ENCODE measurements at places on chromosomes 5 and 9.
A peak's percentile ranks its signal among the peaks of the same experiment; 100 is the strongest.

GRCh38 chr9:19757745-19758144 is 31.1 kb downstream of the SLC24A2 start:
- DNase-seq: no peak

DNA sequence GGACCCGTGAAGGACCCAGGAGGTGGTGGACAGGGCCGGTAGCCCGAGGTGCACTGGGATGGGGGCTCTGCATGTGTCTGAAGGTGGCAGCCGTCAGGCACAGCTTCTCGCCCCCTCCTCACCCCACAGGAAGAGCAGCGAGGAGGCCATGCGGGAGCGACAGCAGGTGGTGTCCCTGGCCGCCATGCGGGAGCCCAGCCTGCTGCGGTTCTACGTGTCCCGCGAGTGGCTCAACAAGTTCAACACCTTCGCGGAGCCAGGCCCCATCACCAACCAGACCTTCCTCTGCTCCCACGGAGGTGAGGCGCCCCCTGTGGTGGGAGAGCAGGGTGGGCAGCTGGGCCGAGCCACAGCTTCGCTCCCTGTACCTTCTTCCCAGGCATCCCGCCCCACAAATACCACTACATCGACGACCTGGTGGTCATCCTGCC is 39.9 kb downstream of the USP20 start:
- DNase-seq: no peak

GRCh38 chr9:74800226-74800625 is 87.5 kb downstream of the TRPM6 start:
- DNase-seq: no peak

DNA sequence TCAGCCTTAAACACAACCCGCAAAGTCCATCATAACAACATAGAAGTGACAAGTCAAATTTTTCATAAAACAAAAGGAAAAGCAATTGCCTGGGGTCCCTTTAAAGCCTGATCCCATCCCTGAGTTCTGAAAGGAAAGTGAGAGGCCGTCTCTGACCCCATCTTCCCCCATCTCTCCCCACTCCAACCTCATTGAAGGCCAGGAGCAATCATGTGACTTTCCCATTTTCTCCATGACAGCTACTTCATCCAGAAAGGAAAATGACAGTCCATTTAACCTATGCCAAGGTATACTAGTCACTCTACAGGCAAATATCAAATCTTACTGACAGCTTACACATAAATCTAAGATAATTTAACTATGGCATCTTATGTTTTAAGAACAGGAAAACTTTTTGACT is 15.5 kb downstream of the ACTL7A start:
- DNase-seq: no peak

GRCh38 chr9:123552530-123552929 is 196.5 kb downstream of the CRB2 start:
- no peak for DNase-seq

- peak; percentile 66 for DNase-seq
Measured at GRCh38 chr9:118318770-118319431, 614.7 kb downstream of the TLR4 start.

DNA sequence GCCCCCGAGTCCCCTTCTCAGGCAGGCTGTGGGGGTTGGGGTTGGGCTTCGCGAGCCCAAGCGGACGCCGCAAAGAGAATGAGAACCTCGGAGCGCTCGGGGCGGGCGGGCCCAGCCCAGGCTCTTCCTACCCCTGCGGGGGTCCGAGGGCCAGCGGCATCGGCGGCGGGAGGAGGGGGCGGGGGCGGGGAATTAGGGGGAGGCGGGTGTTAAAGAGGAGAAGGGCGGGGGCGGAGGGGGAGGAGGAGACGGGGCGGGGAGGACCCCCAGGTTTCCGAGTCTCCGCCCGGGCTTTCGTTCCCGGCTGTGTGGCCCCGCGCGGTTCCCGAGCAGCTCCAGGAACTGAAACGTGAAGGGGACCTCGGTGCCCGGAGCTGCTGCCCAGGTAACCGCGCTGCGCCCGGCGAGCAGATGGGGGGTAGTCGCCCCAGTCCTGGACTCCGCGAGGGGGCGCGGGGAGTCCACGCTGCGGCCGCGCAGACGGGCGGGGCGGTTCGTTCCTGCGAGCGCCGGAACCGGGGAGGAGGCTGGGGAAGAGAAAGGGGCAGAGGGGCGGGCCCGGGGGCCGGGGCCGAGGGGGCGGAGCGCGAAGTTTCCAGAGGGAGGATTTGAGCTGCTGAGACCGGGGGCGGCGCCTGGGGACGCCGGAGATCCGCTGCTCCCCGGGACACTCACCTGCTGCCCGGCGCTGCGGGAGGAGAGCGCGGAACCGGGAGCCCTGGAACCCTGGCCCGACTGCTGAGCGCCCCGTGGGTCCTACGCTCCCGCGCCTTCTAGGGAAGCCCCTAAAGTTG is 38.4 kb upstream of the PLEKHG4B start:
- DNase-seq: no peak

DNA sequence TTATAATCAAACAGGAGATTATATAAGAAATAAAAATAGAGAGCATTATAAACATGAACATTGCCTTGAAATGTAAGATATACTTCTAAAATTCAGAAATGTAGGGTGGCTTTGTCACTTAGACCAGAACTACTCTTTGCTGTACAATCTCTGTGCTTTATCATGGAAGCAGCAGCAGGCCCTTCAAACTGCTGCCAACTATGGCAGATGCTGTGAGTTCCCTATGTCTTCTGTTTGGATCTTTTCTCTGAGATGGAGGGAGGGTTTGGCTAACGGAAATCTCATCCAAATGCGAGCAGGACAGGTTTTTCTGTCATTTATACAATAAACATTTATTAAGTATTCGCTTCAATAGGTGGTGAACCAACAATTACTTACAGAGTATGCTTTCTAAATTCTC is 34.8 kb upstream of the RICTOR start:
- no peak for DNase-seq

DNA sequence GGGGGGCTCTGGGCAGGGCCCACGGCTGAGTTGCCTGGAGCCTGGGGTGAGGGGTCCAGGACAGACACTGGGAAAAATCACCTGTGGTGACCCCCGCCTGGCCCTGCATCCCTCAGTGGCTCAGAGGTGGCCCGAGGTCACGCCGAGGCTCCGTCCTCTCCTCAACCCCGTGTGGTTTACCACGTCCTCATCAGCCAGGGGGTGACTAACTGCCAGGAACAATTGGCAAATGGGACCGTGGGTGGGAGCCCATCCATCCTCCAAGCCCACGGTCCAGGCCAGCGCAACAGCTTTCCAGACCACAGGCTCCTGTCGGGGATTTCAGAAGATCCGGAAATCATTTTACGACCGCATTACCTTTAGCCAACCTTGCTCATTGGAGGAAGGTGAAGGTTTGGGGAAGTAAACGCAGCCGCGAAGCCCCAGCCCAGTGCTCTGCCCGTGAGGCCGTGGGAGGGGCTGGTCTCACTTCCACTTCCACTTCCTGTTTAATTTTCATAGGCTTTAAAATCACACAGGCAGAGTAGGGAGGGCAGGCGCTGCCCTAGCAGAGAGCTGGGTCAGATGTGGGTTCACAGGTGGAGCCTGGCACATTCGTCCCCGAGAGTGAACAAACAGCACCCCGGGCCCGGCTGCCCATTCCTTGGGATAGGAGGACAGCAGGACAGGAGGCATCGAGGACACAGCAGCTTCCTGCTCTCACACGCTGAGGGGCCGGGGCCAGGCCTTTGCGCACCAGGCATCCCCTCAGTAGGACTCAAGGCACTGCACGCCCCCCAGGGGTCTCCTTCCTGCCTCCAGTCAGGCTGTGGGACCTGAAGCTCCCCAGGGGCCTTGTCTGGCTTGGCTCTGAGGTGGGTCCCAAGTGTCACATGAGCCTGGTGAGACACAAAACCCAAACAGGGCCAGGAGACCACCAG is 19.8 kb upstream of the SLC9A3 start:
- no peak for DNase-seq

All from epithelial cell of prostate (primary cell).